ENCODE measurements at places on chromosomes 16 and 17.

DNA sequence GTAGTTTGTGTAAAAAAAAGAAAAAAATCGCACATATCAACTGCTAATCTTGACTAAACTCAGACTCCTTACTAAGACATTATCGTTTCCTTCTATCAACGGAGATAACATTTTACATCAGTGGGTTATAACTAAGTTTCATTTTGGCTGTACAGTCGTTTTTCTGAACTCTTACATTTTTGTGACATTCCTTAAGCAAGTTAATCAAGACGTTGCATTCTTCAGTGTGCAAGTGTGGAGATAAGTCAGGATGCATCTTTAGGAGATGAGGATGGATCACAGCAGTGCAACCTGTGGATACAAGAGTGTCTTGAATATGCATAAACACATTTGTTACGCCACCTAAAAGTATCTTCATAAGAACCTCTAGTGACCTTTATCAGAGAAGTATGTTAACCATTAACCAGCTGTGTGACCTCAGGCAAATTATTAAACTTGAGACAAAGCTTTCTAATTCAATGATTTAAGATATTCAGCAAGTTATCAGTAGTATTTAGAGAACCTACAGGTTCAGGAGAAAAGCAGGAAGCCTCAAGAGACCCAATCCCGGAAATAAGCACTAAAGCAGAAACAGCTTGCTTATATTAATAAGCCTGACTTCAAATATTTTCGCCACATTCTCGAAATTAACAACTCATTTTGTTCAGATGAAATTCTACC is 9.4 kb downstream of the CMC2 start:
- DNase-seq = no peak

GRCh38 chr16:11169641-11170040 is 86.4 kb downstream of the SOCS1 start:
- DNase-seq = no peak

- no peak for DNase-seq
These were observed 1.9 kb upstream of the SNAI3 start for GRCh38 chr16:88688013-88688778.

DNA sequence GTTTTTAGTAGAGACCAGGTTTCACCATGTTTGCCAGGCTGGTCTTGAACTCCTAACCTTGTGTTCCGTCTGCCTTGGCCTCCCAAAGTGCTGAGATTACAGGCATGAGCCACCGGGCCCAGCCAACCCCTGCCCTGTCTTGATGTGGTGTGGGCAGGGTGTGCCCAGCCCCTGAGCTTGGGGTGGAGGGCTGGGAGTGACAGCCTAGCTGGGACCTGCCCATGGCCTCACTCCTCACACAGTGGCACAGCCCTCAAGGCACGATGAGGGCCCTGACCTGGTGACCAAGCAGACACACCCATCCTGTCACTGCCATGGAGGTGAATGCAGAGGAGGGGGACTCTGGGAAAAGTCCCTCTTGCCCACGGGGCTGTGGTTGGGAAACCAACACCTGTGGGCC is 3.0 kb downstream of the IL32 start:
- DNase-seq = no peak

- DNase-seq = no peak
These were observed 54.8 kb downstream of the VMP1 start for GRCh38 chr17:59762049-59762823.

DNA sequence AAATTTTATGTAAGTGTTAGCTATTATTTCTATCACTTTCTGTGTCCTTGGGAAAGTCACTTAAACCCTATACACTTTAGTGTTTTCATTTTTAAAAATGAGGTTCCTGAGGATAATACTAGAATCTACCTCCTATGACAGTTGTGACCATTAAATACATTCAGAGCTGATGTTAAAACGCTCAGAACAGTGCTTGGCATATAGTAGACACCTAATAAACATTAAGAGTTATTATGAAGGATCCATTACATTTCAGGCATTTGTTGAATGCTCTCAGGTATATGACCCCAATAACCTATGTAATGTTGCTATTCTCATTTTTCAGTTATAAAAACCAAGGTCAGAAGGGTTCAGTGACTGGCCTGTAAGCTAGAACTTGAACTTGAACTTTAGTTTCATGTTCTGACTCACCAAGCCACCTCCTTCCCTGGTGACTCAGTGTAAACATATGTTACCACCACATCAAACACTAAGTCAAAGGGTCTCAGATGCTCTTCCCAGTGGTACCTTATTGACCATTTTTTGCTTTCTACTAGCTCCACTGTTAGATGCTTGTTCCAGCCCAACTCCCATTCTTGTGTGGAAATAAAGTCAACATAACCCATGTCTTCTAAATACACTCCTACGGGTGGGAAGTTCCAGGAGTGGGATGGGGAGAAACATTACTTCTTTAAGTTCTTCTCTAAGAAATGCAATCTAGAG is 47.6 kb downstream of the HSD17B2 start:
- DNase-seq = no peak

GRCh38 chr17:75922963-75923874 is 17.6 kb downstream of the FBF1 start:
- DNase-seq = no peak

DNA sequence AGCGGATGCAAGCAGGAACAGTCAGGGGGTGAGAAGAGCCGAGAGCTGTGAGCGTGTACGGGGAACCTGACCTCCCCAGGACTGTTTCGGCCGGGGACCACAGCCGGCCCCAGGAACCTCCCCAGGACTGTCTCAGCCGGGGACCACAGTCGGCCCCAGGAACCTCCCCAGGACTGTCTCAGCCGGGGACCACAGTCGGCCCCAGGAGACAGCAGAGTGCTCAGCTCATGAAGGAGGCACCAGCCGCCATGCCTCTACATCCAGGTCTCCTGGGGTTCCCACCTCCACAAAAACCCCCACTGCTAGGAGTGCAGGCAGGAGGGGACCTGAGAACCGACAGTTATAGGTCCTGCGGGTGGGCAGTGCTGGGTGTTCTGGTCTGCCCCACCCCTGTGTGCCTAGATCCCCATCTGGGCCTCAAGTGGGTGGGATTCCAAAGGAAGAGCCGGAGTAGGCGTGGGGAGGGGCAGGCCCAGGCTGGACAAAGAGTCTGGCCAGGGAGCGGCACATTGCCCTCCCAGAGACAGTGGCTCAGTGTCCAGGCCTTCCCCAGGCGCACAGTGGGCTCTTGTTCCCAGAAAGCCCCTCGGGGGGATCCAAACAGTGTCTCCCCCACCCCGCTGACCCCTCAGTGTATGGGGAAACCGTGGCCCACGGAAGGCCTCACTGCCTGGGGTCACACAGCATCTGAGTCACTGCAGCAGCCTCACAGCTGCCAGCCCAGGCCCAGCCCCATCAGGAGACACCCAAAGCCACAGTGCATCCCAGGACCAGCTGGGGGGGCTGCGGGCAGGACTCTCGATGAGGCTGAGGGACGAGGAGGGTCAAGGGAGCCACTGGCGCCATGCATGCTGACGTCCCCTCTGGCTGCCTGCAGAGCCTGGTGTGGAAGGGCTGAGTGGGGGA is 4.3 kb downstream of the RHBDF1 start:
- no peak for DNase-seq

- DNase-seq = no peak
These were observed 91.8 kb upstream of the TMEM132E start for GRCh38 chr17:34487626-34488025.

- DNase-seq = no peak
These were observed 31.4 kb downstream of the ANKFN1 start for GRCh38 chr17:56184650-56185049.

DNA sequence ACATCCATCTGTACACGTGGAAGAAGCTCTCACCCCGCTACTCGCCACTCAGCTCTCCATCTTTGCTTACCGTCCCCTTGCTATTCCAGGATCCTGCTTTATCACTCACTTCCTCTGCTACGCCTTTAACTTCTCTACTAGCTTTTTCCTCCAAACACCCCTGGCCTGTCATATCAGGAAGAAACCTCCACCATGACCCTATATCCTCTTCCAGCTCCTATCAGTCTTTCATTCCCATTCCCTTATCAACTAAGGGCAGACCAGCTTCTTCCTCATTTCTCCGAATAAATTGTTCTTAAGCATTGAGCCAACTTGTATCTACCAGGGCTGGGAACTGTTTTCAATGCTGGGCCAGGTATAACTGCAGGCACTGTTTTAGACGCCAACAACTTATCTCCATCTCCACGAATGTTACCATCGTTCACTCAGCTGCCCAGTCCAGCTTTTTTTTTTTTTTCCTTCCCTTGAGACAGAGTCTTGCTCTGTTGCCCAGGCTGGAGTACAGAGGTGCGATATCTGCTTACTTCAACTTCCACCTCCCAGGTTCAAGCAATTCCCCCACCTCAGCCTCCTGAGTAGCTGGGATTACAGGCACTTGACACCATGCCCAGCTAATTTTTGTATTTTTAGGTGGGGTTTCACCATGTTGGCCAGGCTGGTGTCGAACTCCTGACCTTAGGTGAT is 4.3 kb downstream of the IQCK start:
- no peak for DNase-seq

DNA sequence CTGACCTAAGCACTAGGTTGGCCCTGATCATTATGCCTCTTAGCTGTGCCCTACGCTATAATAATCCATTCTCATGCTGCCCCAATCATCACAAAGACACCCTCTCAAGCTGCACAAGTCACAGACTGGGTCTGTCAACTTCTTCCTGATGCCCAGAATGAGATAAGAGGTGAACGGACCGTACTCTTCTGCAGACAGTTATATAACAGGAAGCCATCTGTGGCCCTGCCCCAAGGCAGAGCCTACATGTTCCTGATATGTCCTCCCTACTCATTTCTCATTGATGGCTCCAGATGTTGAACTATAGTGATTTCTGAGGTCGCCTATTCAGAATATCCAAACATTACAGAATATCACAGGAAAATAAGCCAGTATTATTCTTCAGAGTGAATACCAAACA is 471.6 kb upstream of the ERCC4 start:
- no peak for DNase-seq

DNA sequence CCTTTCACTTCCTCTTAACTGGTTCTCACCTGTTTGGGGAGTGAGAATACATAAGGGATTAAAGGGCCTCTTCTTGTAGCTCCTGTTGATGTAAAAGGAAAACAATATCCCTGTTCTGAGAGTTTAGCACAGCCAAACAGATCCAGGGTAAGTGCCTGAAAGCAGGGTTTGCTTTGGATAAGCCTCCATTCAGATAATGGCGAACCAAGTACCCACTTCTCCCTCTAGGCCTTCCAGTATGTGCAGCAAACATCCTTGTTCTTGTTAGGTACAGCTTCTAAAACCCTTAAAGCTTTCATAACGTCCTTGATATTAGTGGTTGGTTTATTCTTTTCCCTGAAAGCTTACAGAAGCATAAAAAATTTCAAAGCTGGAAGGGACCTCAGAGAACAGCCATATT is 130.6 kb upstream of the DNAH9 start:
- DNase-seq = no peak

DNA sequence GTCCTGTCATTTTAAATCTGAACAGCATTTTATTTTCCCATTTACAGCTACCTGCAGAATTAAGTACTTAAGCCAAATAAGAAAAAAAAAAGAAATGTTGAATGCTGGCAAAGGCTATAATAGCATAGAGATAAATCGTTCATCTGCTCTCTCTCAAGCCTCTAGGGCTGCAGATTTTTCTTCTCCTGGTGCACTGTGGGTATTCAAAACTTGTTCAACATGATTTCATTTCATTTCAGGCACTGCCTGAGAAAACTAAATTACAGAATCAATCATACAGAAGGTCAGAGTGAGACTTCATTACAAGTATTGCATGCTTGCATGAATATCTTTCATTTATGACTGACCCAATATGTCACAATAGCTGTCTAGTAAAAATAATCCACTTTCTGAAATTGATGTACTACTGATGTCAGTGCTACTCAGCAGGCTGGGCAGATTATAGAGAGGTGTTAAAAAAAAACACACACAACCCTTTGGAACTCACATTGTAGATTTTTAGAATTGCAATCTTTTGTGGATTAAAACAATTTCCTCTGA is 86.2 kb downstream of the TOX3 start:
- no peak for DNase-seq

GRCh38 chr16:48102083-48103008 is 53.4 kb downstream of the ABCC12 start:
- peak; percentile 30 for DNase-seq

- DNase-seq = no peak
These were observed 22.4 kb downstream of the GAA start for GRCh38 chr17:80123791-80124190.

- no peak for DNase-seq
These were observed 38.4 kb upstream of the CBFA2T3 start for GRCh38 chr16:89015271-89015859.

- no peak for DNase-seq
These were observed 10.7 kb upstream of the USP10 start for GRCh38 chr16:84689111-84689510.

DNA sequence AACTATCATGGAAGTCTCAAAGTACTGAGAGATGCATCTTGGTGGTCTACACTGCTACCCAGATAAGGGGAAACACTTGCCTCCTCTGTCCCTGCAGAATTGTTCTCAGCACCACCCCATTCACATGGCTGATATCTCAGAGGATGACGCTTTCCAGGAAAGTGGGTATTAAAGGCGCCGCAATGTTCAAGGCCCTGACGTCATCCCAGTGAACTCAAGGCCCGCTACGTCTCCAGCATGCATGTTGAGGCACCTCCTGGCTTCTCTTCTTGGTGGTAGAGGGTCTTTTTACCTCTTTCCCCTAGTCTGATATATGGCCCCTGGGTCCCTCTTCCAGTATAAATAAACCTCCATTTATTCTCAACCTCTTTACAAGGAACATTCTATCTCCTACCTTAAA is 1.0 kb downstream of the OR1A1 start:
- no peak for DNase-seq

DNA sequence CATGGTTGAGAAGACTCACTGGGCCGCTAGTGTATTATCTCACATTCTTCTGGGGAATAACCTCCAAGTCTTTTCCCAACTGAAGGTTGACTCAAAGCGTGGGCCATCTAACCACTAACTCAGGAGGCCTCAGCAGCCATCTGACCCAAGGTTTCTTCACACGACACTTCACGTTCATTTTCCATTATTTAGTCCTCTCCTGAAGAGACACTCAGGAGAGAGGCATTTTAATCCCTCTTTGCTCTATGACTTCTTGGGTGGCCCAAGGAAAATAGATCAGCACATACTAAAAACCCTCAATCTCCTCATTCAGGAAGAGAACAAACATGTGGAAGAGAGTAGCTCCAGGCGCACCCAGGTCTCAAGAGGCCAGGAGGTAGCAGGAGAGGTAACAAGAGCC is 252.8 kb upstream of the FOXF1 start:
- no peak for DNase-seq

DNA sequence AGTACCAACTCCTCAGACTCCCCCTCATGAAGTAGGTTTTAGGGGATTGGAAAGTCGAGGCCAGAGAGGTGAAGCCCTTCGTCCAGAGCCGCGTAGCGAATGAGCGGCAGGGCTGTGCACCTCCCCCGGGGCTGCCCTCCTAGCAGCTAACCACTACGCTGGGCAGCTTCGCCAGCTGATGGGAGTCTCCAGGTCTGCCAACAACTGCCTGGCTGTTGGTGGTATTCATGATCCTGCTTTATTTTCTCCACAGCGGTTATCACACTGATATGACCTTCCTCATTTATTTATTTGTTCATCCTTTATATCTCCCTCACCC is 773 bp upstream of the NETO2 start:
- no peak for DNase-seq

- no peak for DNase-seq
These were observed 52.0 kb upstream of the ACSM2B start for GRCh38 chr16:20628213-20628612.

GRCh38 chr17:31593806-31594205 is 202.3 kb downstream of the RAB11FIP4 start:
- DNase-seq = no peak

Measured in NCI-H1092 (cell line).